ENCODE measurements at places on chromosomes 16 and 17.

DNA sequence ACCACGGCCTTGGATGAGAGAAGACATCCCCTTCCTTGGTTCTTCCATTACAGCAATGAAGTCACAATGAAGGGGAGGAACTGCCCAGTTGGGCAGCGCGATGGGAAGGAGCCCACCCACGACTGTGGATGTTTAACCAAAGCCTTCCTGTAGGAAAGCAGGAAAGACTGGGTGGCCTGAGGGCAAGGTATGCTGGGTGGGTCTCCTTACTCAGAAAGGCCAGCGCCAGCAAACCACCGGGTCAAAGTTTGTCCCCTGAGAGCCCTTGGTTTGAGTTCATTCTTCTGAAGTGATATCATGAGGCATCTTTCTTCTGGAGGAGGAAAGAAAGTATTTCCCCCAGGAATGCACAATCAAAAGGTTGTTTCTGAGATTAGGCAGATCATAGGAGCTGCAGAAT lies 105.2 kb downstream of the C16orf95 start:
- no peak for DNase-seq

DNA sequence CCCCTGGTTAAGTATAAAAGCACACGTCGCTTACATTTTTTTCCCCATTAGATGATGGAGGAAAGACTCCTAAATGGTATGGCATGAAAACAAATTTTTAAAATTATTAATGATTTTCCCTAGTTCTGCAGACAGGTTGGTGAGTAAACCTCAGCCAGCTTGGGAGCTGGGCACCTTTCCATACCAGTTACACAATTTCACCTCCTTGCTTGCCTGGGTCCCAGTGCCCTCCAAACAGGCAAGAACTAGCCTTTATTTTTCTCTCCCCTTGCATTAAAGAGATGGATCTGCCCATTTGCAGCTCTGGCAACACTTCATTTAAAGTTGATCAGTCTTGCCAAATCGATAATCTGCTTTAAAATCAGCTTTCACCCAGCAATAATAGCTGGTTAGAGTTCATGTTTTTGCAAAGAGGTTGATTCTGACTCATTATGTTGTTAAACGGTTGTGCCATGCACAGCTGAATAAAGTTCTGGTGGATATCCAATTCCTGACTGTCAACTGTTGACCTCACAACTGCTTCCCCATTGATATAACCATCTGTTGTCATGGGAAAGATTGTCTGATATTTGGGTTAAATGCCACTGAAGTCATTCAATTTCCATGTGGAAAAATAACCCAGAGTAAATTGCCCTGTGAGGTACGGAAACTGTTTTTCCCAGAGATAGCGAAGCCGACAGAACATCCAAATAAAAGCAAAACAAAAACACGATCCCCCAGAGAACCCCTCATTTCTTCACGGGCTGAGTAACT lies 1.3 kb downstream of the C17orf58 start:
- no peak for DNase-seq

DNA sequence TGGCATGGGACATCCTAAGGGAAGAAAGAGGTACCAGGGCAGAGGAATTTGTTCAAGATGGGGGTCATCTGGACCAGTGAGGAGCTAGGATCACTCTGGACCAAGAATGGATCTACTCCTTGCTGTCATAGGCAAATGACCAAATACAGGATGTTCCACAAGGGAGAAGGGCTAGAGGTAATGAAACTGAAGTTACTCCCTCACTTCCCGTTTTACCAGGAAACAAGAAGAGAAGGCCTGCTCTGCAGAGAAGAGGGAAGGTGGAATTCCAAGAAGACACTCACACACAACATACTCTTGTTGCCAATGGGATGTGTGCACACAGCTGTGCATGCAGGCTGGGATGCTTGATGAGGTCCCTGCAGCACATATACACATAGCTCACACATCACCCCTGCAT lies 38.6 kb downstream of the NEUROD2 start:
- no peak for DNase-seq

DNA sequence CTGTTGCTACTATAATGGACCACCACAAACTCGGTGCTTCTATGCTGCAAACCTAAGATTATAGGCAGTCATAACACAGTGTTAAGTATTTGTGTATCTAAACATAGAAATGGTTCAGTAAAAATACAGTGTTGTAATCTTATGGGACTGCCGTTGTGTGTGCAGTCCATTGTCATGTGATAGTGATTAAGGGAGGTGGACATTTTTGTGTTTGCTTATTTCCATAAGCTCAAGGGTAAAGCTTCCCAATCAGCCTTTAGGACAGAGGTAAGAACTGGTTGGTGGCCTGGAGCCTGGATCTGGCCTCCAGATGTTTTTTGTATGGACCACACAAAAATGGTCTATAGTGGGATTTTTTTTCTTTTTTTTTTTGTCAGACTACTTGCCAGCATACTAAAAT lies 29.9 kb downstream of the WWOX start:
- DNase-seq: no peak
